ENCODE measurements at places on chromosomes 5 and 9.

DNA sequence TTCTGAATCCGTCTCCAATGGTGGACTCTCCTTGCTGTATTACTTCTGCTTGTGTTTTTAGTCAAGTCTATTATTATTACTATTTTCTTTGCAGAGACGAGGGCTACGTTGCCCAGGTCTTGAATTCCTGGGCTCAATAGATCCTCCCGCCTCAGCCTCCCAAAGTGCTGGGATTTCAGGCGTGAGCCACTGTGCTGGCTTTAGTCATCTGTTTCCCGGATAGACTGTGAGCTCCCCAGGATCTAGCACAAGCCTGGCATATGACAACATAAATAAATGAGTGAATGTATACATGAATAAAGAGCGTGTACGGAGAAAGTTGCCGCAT, 439 bp upstream of the DDX46 start:
- DNase-seq: no peak

- DNase-seq: no peak
Observed at GRCh38 chr9:33117306-33117705, 40.8 kb upstream of the SMU1 start.

- DNase-seq: no peak
Observed at GRCh38 chr9:122180633-122181032, 20.9 kb downstream of the MORN5 start.

GRCh38 chr9:1469996-1470395, 419.8 kb downstream of the DMRT2 start:
- DNase-seq: no peak

- no peak for DNase-seq
Observed at GRCh38 chr9:132651259-132651658, 18.5 kb downstream of the DDX31 start.

DNA sequence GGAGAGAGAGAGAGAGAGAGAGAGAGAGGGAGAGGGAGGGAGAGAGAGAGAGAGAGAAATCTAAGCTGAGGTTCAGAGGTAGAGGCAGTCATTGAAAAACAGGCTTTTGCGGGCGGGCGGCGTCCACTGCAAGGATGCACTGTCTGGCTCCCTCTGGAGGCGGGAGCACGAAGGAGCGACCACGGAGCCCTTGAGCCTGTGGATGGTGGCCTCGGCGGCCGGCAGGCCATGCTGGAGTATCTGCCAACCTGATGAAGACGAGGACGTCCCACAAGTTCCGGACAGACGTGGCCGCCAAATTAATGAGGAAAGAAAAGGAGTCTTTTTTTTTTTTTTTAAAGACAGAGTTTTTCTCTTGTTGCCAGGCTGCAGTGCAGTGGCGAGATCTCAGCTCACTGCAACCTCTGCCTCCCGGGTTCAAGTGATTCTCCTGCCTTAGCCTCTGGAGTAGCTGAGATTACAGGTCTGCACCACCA, 2.2 kb upstream of the CCDC125 start:
- peak; percentile 71 for DNase-seq

- no peak for DNase-seq
Observed at GRCh38 chr5:137001026-137001569, 498.0 kb downstream of the SPOCK1 start.

GRCh38 chr5:7214906-7215416, 181.0 kb upstream of the ADCY2 start:
- no peak for DNase-seq

GRCh38 chr9:32882705-32883104, 99.4 kb downstream of the TMEM215 start:
- DNase-seq: no peak

DNA sequence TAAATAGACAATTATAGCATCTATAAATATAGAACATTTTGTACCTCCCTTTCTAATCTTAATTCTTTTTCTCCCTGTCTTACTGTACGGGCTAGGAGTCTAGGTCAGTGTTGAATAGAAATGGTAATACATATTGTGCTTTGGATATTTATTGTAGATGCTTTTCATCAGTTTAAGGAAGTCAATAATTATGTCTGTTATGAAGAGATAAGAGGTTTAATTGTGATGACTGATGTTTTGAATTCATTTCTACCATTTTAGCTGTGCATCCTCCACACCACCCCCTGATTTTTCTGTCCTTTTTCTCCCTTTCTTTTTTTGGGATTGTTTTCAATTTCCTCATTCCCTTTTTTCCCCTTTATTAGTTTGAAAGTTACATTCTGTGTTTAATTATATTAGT, 95.8 kb downstream of the DOCK2 start:
- DNase-seq: no peak

GRCh38 chr9:102922526-102922925, 72.6 kb upstream of the CYLC2 start:
- DNase-seq: no peak

DNA sequence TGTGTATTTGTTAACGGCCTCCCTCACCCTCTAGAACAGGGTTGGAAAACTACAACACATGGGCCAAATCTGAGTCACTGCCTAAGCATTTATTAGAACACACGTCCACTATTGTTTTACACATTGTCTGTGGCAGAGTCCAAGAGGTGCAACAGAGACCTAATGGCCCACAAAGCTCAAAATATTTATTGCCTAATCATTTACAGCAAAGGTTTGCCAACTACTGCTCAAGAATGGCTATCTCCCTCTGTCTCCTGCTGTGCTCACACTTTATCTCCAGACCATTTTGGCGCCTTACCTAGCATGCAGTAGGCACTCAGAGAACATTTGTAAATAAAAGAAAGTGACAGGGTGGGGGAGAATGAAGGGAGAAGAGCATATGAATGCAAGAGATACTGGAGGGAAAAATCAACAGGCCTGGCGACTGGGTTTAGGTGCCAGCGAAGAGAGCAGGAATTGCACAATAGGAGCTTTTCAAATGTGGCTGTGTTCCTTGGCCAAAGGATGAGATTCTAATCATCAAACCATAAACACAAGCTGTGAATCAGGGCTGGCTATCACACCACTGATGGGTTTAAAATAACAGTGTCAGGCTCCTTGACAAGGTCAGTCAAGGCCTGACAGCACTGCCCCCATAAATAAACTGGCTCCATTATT, 80.3 kb downstream of the EPB41L4A start:
- no peak for DNase-seq

- DNase-seq: no peak
Observed at GRCh38 chr5:149503006-149503405, 48.2 kb downstream of the CSNK1A1 start.

DNA sequence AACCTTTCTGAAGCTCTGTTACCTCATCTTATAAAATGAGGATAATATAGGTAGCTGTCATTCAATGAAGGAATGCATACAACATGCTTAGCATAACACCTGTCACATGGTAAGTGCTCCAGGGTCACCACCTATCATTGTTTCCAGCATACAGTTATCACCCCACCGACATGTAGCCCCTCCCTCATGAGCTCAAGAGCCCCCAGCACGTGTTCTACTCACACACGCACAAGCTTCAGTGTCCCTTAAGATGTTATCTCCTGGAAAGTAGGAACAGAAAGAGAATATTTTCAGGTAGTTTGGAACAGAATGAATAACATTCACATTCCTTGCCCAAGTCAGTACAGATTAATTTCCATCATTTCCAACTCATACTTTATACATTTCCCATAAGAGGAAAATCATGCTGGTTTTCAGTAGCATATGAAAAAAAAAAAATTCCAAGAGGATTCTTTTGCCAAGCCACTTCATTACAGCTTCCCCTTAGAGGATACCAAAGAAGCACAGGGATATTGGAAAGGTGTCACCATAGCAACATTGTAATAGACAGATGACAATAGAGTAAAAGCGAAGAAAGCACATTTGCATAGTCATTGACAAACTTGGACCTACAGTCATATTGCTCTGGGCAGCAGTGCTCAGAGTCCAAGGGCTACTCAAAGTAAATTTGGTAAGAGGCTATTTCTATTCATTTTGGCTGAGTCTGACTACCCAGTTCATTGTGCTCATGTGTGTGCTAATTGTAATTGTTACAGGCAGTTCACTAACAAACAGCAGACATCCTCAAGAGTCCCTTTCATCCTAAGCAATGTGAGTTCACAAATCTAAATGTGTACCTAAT, 1.5 kb upstream of the MOB3B start:
- no peak for DNase-seq

DNA sequence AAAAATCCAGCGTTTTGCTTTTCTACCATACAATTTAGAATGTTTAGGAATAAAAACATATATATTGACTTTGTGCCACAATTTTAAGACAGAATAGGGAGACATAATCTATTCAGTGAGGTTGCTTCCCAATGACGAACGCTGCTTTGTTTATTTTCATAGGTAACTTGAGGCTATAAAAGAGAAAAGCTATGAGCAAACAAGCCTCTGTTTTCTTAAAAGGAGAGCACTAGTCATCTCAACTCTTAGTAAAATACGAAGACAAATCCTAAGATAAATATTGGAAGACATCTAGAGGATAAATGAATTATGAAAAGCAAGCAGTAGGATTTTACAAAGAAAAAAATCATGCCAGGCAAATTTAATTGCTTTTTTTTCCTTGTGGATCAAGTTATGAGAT, 363.6 kb downstream of the ANXA1 start:
- DNase-seq: no peak

GRCh38 chr9:92617951-92618510, 51.9 kb downstream of the IPPK start:
- DNase-seq: no peak

DNA sequence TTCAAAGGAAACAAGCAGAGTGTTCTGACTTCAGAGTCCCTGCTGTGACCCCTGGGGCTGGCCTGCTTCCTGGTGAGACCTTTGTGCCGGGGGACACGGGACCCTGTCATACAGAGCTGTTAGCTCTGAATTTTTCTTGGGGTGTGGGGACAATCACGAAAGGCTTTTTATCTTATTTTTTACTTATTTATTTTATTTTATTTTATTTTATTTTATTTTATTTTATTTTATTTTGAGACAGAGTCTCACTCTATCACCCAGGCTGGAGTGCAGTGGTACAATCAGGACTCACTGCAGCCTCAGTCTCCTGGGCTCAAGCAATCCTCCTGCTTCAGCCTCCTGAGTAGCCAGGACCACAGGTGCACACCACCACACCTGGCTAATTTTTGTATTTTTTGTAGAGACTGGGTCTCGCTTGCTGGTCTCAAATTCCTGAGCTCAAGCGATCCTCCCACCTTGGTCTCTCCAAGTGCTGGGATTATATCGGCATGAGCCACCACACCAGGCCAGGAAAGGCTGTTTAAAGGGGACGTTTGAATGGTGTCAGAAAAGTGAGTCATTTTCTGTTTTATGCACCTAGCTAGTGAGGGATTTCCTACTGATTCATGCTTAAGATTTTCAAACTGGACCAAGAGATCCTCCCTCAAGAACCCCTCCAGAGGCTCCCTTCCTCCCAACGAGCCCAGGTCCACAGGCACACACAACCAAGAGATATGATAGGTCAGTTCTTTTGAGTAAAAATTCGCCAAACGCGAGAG, 75.7 kb downstream of the OLFM1 start:
- DNase-seq: no peak

DNA sequence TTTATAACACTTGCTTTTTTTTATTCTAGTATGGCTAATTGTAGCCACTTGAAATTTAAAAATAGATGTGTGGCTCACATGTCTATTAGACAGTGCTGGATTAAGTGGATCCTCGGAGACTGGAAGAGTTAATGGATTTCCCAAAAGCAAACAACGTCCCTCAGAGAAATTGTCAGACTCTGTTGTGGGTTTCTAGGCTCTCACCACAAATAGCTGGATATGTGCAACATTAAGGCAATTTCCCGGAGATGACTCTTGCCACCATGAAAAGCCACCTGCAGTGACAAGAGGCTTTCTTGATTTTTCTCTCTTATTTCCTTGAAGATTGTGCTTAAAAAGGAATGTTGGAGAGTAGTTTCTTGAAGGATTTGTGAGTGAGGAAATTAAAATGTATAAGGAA, 43.2 kb downstream of the TMEM167A start:
- DNase-seq: no peak

DNA sequence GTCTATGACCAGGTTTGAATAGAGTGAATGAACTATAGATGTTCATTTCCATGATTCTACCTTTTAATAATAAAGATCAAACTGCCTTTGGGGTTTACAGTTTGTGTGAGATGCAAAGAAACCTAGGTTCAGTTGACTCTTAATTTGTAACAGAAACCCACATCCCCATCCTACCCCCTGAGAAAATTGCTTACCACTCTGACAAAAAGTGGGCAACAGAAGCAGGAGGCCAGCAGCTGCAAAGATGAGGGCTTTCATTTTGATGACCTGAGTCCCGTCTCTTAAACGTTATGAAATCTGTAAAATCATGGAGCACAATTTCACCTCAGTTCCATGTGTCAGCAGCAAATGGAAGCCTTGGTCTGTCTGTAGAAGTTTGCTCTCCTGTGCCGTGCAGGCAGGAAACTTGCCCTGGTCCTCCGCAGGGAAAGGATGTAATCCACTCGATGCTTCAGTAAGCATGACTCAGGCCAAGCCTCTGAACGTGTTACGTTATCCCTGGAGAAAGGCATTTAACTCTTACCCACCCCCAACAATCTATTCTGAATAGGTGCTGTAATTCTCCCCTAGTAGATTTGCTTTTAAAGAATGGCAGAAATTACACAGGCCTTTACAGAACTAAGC, at the start of gene F2RL2:
F2RL2 (minus strand) TSS at position 431 of the 624 bp plus-strand sequence; CDS start at position 258, 173 bp downstream.
- DNase-seq: no peak

DNA sequence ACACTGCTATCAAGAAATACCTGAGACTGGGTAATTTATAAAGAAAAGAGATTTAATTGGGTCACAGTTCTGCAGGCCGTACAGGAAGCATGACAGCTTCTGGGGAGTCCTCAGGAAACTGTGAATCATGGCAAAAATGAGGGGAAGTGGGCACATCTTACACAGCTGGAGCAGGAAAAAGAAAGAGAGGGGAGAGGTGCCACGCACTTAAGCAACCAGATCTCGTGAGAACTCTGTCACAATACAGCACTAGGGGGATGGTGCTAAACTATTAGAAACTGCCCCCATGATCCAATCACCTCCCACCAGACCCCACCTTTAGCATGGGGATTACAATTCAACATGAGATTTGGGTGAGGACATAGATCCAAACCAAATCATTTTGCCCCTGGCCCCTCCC, 105.5 kb upstream of the CPLX2 start:
- peak; percentile 29 for DNase-seq

- DNase-seq: no peak
Observed at GRCh38 chr5:169415948-169416347, 115.0 kb upstream of the SLIT3 start.

DNA sequence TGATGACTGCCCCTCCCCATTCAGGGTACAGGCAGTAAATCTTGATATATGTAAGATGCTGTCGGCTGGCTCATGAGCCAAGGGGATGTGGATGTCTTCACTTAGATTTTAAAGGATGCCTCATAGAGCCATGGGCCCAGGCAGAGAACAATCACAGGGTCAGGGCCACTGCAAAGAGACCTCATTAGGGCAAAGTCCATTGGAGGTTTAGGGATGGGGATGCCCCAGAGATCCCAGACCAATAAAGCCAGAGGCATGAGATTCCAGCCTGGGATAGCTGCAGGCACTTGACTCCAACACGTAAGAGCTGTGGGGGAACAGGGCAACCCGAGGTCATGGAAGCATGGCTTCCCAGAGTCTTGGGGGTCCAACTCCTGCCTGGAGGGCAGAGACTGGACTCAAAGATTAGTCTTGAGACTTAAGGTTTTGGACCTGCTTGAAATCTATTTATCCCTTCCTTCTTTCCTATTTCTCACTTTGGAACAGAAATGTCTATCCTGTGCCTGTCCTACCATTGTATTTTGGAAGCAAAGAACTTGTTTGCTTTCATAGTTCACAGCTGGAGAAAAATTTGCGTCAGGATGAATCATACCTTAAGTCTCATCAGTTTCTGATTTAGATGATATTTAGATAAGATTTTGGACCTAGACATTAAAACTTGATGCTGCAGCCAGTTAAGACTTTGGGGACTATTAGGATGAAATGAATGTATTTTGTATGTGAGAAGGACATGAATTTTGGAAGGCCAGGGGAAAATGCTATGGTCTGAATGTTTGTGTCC, 101.3 kb upstream of the ADRA1B start:
- DNase-seq: no peak
